ENCODE measurements at places on chromosomes 5 and 9. TPM values are rescaled to one million over a fixed set of nuclear protein-coding genes. Genes with fewer than 3 reads are reported as not detected.

SPATA31A3 gene
- not detected for total RNA-seq

TPPP gene
- 42.7 TPM for total RNA-seq

DNA sequence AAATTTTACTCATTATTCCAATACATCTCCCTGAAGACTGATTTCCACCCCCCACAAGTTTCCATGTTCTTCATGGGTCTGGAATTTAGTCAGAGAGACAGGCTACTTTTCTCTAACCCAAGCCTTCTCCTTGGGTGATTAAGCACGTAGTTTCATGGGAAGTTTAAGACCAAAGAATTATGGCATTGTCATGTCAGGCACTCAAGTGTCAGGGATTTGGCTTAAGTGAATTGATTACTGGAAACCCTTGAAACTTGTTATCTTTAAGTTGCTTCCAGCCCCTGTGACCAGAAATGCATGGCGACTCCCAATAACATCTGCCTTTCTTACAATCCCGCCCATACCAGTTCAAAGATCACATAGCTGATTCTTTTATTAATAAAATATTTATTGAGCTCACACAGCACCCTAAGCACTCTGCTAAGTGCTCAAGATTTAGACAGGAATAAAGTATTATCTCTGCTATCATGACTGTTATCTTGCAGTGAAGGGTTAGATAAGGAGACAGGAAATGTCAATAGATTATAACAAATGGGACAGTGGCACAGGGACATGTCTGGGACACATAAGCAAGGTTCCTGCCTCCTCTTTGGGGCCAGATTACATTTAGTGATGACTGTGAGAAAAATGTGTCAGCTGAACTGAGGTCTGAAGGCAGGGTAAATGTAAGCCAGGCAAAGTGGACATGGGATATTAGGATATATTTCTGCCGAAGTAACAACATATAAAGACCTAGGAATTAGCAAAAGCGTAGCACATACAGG, 241.2 kb upstream of the TNC start:
- no peak for DNase-seq

GRCh38 chr5:124402144-124402581, 344.3 kb downstream of the ZNF608 start:
- DNase-seq = no peak

GRCh38 chr9:104263942-104264341, 169.8 kb downstream of the SMC2 start:
- no peak for DNase-seq

DNA sequence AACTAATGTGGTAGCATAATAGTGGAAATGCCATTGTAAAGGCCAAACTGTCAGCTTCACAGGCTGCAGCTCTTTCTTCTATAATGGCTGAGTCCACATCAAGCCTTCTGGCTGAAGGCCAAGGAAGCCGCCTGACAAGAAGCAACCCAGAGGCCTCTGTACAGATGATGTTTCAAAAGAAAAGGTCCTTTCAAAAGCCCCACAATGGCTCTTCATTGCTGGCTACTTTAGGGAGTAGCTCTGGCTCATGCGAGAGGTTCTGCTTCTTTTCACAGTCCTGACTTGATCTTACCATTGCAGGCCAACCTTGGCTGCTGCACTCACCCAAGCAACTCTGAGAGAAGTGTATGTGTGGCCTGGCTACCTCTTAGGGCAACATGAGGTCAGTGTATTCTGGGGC, 54.5 kb upstream of the EQTN start:
- no peak for DNase-seq

All from upper lobe of left lung (tissue), 6 donors.